ENCODE measurements at places on chromosomes 16 and 17.

GRCh38 chr17:66397486-66397885 lies 95.1 kb downstream of the PRKCA start:
- DNase-seq, result no peak

GRCh38 chr17:59366773-59367656 lies 35.6 kb downstream of the YPEL2 start:
- DNase-seq, result no peak

DNA sequence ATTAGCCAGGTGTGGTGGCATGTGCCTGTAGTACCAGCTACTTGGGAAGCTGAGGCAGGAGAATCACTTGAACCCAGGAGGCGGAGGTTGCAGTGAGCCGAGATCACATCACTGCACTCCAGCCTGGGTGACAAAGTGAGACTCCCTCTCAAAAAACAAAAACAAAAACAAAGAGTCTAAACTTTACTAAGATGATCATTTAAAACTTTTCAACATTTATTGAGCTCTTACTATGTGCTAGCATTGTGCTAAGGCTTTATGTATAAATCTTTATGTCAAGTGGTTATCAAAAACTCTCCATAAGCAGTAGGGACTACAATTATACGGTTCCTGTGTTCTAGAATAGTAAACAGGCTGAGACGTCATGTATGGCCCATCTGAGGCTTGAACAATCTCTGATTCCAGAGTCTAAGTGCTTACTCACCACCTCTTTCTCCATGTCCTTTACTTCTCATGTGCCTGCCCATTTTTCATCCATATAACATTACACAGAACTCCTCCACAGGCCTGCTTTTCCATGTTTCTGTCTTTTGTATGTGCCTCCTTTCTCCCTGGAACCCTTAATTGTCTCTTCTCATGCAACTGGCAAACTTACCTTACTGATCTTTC lies 66.7 kb downstream of the NUP88 start:
- no peak for DNase-seq

- no peak for DNase-seq
These were observed 33.2 kb upstream of the KCNJ2 start for GRCh38 chr17:70136131-70136530.

DNA sequence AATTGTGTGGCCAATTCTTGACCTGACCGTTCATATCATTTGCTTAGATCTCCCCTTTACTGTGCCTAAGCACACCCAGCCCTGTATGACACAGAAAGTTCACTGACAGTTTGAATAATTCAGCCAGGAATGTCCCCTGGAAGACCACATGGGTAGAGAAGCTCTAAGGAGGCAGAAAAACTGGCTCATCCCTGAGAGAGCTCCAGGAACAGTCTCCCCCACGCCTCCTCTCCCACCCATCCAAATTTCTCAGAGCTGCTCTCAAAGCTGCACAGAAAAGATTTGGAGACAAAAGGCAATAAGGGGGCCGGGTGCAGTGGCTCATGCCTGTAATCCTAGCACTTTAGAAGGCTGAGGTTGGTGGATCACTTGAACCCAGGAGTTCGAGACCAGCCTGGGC lies 11.2 kb downstream of the PRAC1 start:
- no peak for DNase-seq

GRCh38 chr16:85998171-85998867 lies 99.4 kb downstream of the IRF8 start:
- no peak for DNase-seq

DNA sequence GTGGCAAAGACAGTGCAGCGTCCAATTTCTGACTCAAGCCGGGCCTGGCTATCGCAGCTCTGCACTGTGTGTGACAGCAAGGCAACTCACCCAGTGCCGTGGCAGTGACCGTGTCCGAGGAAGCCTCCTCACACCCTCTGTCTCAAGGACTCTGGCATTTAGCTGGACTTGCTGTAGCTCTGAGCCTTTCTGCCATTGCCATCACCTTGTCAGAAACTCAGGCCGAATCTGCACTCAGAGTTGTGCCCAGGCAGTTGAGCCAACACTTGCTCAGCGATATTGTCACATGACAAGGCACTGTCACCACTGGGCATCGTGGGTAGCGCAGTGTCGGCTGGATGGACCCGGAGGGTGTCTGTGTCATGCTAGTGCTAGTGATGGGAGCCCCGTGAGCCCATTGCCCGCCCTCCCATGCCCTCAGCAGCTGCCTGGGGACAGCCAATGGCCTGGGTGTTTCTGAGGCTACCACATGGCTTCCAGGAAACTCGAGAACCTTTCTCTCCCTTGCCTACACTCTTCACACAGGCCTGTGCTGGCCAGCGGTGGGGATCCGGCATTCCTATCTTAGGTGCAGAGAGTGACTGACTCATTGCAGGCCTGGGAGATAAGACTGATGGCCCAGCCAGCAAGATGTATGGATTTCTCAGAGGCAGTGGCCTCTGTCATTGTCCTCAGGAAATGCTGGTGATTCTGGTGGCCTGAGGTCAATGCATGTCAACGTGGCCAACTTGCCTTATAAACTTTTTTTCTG lies 22.1 kb upstream of the STH start:
- DNase-seq, result no peak

DNA sequence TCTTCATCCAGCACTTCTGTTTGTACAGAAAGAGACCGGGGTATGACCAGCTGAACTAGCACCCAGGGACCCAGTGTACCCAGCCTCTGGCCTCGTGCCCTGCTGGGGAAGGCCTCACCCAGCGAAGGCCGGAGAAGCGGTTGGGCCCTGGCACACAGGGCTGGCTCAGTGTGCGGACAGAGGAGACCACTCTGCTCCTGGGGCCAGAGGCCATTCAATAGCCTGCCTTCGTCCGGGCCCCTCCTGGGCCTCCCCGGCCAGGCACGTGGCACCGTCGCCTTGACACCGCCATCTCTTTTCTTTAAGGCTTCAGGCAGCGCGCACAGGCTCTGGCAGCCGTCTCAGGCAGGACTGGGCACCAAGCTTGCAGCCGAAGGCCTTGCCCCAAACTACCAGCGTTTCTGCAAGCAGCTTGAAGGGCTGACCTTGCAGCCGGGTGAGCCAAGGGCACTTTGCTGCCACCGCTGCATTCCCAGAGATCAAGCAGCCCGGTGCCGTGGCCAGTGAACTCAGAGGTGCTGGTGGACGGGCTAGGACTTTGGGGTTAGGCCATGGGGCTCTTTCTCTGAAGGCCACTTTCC lies 8.0 kb downstream of the TAX1BP3 start:
- no peak for DNase-seq

DNA sequence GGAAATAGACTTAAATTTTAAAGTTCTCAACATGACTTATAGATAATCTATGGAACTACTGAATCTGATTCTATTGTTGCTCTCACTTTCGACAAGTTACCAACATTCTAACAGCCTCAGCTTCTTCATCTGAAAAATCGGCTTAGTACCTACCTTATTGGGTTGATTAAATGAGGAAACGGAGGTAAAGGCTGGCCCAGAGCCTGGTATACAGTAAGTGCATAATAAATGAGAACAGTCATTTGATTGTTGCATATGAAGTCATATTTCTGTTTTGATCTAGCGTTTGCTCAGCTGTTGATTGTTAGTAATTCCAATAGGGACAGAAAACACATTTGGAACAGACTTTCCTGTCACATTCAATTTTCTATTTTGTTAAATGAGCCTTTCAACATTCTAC lies 4.6 kb downstream of the VPS35L start:
- DNase-seq, result no peak

- DNase-seq, result peak; percentile 29
These were observed 969.7 kb downstream of the CDH11 start for GRCh38 chr16:64151990-64152767.

GRCh38 chr16:8831871-8832716 lies 34.5 kb downstream of the PMM2 start:
- no peak for DNase-seq

GRCh38 chr17:50015146-50015545 lies 20.1 kb upstream of the DLX3 start:
- no peak for DNase-seq

GRCh38 chr17:37476431-37477120 lies 13.1 kb upstream of the DUSP14 start:
- no peak for DNase-seq

- no peak for DNase-seq
These were observed 70.3 kb downstream of the RAI1 start for GRCh38 chr17:17751489-17752088.

- no peak for DNase-seq
These were observed 1.7 kb upstream of the CES5A start for GRCh38 chr16:55876854-55877253.

DNA sequence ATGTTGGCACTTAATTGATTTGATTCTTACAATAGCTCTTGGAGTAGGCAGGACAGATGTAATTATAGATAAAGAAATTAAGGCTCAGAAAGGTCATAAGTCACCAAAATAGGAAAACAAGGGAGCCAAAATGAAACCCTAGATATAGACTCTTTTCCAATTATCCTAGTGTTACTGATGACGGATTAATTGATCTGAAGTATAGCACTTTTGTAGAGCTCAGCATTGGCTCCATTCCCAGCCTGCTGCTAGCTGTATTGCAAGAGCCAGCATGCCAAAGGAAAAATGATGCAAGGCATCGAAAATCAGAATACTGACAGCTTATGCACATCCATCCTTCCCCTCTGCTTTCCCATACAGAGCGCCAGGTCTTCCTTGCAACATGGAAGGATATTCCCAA lies 21.6 kb upstream of the RASL10B start:
- DNase-seq, result peak; percentile 38

DNA sequence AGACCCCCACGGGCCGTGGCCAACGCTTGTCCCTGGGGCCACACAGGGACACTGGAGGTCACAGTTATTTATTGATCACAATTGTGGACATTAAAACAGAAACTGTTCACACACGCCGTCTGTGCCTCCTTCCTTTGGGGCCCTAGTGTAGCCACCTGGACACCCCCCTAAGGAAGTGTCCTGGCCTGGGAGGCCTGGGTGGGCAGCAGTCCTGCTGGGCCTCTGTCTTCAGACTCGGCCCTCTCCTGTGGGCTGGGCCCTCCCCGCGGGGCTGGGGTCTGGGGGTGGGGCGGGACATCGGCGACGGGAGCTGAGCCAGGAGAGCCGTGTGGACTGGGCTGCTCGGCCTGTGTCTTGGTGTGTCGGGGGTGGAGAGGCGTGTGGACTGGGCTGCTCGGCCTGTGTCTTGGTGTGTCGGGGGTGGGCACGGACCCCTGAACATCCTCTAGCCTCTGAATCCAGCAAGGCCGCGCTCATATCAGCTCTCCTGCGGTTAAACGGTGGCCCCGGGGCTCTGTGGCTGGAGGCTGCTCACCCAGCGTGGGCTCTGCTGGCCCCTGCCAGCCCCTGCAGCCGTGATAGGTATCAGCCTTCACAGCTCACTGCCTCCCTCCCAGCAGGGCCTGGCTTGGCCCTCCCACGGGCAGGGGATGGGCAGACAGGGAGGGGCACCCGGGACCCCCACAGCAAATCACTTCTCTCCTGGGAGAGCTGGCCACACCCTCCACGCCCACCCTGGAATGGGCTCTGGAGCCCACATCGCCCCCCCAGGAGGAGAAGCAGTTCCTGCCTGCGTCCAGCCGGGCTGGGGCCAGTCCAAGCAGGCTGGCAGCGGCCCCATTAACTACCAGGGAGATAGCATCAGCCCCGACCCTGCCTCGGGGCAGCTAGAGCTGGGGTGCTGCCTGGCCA lies 1.1 kb upstream of the NHLRC4 start:
- DNase-seq, result no peak

- no peak for DNase-seq
These were observed 484.0 kb upstream of the ERCC4 start for GRCh38 chr16:13435873-13436474.

- DNase-seq, result no peak
These were observed 676 bp downstream of the CPD start for GRCh38 chr17:30379303-30379902.

DNA sequence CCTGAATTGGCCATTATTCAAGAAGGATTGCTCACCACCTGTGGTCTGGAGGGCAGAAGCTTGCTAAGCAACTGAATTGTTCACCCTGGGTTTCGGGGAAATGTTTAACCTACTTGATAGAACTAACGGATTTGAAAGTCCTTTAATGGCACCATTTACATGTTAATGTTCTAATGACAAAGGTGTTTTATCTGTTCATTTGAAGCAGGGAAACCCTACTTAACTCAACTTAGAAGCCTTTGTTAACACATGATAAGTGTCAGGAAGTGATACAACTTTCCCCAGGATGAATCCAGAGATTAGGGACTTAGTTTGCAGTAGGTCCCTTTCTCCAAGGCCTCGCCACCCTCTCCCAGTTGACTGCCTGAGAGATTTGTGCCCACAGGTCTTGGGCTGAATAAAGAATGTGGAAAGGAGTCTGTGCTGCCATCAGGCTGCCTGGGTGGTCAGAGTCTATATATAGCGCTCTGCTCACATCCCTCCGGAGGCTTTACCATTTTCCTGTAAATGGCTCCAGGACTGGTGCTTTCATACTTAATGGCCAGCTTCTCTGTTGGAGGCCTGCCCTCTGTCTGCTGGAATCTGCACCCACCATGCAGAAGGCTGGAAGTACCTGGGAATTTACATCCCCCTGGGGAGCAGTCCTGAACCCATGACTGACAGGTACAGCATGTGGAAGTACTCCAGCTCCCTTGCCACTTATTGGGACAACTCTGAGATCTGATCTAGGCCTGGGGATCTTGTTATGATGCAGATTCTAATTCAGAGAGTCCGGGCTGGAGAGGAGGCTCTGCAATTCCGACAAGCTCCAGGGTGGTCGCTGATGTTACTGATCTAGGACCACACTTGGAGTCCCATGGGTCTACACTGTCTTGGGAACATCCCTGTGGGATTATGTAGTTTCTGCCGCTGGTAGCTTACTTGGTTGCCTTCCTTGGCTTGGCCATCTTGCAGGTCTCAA lies 99.9 kb downstream of the ASIC2 start:
- no peak for DNase-seq

GRCh38 chr16:25419681-25420080 lies 162.0 kb upstream of the ZKSCAN2 start:
- DNase-seq, result no peak

DNA sequence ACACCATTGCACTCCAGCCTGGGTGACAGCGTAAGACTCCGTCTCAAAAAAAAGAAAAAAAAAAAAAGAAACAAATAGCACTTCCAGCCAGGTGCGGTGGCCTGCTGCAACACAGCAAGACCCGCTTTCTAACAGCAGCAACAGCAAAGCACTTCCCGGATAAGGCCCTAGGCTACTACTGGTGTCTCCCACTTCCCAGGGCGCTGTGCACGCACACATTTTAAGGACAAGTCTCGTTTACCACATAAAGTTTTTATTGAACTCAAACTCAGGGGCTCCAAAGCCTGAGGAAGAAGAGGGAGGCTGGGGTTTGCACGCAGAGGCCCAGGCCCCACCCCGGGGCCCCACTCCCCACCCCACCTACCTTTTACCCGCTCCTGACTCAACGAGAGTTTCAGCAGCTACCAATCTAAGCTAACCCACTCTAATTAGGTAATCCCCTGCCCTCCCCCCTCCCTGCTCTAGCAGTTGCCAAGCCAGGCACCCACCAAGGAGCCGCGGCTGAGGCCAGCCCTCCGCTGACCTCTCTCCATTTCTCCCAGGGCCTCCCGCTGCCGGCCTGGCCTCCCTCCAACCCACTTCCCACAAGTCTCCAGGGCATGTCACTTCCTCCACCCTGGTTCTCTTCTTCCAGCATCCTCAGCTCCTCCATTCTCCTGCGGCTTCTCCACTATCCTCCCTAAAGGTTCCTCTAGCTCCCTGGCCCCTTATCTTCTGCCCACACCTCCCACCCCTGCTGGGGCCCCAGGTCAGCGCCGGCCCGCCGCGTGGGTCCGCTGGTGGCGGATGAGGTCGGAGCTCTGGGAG lies 2.4 kb downstream of the ZNF768 start:
- DNase-seq, result no peak

Data from AG09319 (cell line).